ENCODE measurements at places on chromosomes 12 and 14.

GRCh38 chr12:128951448-128951847, 98.2 kb downstream of the GLT1D1 start:
- DNase-seq = no peak

- DNase-seq = no peak
Observed at GRCh38 chr12:7293670-7294069, 10.2 kb upstream of the ACSM4 start.

DNA sequence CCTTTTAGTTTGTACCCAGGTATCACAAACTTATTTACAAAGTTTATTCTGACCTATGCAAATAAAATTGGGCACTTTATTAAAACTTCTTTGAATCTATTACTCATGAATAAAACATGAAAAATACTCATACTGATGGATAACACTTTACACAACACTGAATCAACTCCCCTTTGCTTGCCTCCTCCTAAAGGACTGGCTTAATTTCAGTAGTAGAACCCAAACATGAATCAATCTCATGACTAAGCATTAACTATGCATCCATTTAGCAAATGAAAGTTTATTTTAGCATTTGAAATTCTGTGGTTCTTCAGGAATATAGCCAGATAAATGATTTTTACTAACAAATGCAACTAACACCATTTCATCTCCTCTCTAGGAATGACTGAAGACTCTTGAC, 32.4 kb downstream of the DENND5B start:
- no peak for DNase-seq

DNA sequence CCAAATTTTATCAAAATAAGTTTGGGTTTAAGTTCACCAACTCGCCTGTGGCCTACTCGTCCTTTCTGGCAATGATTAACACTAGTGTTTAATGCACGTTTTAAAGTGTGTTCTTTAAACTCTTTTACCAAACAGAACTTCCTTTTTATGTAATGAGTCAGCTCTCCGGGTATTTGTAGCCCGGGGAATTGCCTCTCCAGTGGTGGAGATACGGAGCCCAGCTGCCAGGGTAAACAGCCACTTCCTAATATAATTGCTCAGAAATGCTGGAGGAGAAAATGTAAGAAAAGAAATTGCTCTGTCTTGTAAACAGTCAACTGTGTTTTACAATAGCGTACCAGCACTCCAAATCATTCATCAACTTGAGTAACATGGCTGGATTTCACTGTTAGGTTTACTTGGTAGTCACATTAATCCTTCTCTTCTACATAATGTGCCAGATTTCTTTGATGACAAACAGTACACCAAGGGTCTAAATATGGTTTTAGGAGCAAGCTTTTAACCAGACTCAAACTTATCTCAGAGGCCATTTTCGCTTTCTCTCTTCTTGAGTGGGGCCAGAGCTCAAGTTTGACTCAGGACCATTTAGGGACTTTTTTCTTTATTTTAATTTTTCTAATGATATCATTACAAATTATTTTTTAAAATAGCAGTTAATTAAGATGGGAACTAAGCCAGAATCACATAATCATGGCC, 101.2 kb upstream of the SLC38A2 start:
- no peak for DNase-seq

GRCh38 chr12:131095826-131096680, 142.3 kb downstream of the ADGRD1 start:
- DNase-seq = no peak

DNA sequence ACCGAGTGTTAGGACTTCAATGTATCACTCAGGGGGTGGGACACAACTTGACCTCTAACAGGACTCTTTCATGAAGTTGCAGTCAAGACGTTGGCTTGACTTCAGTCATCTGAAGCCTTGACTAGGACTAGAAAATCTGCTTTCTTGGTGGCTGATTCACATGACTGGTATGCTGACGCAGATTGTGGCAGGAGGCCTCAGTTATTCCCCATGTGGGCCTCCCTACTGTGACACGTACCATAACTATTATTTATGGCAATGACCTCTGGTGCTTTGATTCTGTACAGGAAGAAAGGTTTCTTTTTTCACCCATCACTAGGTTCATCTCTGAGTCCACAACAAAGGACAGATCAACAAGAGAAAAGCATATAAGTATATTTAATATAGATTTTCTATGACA, 270.4 kb downstream of the NEDD1 start:
- DNase-seq = no peak

DNA sequence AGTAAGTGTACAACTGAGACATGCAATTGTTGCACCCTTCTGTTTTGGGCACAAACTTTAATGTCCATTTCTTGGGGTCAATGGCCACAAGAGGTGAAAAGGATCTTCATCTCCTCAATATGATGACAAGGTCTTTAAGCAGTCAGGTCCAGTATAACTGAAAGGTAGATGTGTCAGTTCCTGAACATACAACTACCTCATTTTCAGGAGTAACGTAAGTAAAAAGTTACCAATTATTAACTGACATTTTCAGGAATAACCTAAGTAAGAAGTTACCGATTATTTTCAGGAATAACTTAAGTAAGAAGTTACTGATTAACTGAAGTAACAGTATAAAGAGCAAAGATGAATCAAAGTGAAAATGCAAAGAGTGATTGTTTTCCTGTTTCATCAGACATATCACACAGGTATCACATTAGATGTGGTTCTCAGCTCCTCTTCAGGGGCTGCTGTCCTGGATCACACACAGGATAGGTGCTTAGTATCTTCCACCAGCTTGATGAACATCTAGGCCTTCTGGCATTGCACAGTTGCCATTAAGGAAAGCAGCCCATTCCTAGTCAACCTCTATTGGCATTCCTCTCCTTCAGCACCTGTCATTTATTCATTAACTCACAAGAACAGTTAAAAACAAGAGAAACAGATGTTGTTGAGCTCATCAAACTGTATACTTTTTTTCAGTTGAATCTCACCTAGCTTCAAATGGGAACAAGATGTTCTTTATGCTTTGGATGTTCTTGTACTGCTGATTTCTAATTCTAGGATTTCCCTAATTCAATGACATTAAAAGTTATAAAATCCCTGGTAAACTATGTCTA, 200.0 kb downstream of the FOXG1 start:
- DNase-seq = no peak
